ENCODE measurements at places on chromosomes 1 and 21. TPM values are rescaled to one million over a fixed set of nuclear protein-coding genes. Genes with fewer than 3 reads are reported as not detected.

The ARTN gene
- 4.1 TPM for total RNA-seq

The FCGR2B gene
- total RNA-seq = 5.7 TPM

GRCh38 chr1:170354690-170355089, 177.3 kb upstream of the GORAB start:
- H3K27me3 ChIP-seq = no peaks in the 10 kb centered on the region
- no peak overlapping the region for H3K4me3 ChIP-seq
- H3K4me1 ChIP-seq = no peaks in the 10 kb centered on the region

DNA sequence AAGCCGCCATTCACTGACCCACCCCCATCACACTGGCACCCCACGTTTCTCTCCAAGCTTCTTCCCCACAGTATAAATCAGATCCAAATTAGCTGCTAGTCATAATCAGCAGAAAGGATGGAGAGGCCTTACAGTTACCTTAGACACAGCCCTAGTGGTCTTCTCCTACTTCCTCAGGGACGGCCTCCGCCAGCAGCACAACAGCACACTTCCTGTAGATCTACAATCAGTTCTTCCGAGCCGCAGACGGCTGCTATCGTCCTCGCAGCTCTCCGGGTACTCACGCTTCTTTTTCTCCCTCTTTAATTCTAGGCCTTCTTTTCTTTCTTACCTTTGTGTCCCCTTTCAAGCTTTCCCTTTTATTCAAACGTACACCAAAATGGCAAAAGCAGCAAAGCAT, 313.5 kb downstream of the SMYD3 start:
- no peaks in the 10 kb centered on the region for H3K4me1 ChIP-seq
- no peaks in the 10 kb centered on the region for H3K27me3 ChIP-seq
- DNase-seq = no peak
